ENCODE measurements at places on chromosomes 2 and 18. TPM values are rescaled to one million over a fixed set of nuclear protein-coding genes. Genes with fewer than 3 reads are reported as not detected.

IL1R2 gene
- 0.52 TPM for polyA plus RNA-seq

GRCh38 chr2:67502346-67503065 is 105.4 kb downstream of the ETAA1 start:
- DNase-seq, result no peak
- H3K27ac ChIP-seq, result peak overlapping the region; percentile 11
- no peaks in the 10 kb centered on the region for H3K27me3 ChIP-seq
- no peaks in the 10 kb centered on the region for H3K36me3 ChIP-seq

DNA sequence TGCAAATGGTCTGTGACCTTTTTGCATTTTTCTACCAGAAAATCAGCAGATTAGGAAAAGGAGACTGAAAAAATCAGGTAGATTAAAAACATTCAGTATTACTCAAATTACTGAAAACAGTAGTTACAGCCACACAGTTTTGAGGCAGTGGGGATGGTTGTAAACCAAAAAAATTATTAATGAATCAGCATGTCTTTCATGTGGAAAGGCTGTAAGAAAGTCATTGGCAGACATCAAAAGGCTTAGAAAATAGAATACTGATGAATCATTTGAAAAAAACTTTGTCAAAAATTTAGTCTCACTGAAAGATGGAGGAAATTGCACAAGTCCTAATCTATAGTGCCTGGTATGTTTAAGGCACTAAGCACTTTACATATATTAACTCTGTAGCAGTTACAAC is 133.9 kb upstream of the GCFC2 start:
- no peak for DNase-seq
- H3K4me1 ChIP-seq, result no peaks in the 10 kb centered on the region
- no peak overlapping the region for H3K4me3 ChIP-seq
- no peak overlapping the region for H3K27ac ChIP-seq
- no peaks in the 10 kb centered on the region for H3K27me3 ChIP-seq

DNA sequence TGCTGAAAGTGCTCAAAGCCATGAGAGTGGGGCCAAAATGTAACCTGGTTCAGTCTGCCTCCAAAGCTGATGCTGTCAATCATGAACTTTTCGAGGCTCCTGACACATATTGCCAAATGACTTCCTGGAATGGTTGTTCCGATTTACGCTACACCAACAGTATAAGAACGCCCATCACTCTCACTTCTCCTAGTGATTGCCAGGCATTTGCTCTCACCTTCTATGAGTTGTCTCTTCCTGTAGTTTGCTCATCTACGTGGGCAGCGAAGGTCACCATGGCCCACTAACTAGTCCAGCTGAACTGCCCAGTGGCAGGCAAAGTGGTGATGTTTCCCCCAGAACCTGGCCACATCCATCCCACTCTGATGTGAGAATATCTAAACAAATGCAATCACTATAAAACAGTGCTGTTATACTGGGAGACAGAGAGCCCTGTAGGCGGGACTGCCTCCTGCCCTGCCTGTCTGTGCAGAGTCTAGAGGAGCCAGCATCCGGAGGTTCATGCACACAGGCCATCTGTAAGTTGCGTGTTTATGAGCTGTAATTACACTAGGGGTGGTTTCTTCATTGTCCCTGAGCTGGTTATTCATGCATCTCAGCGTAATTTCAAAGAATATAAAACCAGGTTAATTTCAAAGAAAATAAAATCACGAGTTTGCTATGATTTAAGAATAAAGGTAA is 8.8 kb upstream of the CABLES1 start:
- no peaks in the 10 kb centered on the region for H3K36me3 ChIP-seq
- peaks cover 9% of the 10 kb centered on the region for H3K4me1 ChIP-seq
- no peak for DNase-seq
- no peak overlapping the region for H3K4me3 ChIP-seq
- H3K27me3 ChIP-seq, result no peaks in the 10 kb centered on the region

GRCh38 chr2:132849118-132849517 is 179.1 kb upstream of the LYPD1 start:
- no peak overlapping the region for H3K4me3 ChIP-seq
- no peak overlapping the region for H3K27ac ChIP-seq
- no peaks in the 10 kb centered on the region for H3K4me1 ChIP-seq
- no peaks in the 10 kb centered on the region for H3K36me3 ChIP-seq

NGEF gene
- polyA plus RNA-seq, result 3.6 TPM

IL36A gene
- polyA plus RNA-seq, result not detected

ADGRF3 gene
- polyA plus RNA-seq, result 1.6 TPM

GRCh38 chr2:157024129-157024528 is 233.4 kb upstream of the GALNT5 start:
- H3K36me3 ChIP-seq, result no peaks in the 10 kb centered on the region

GRCh38 chr2:140551287-140551686 is 1579.5 kb downstream of the LRP1B start:
- DNase-seq, result no peak
- H3K4me3 ChIP-seq, result no peak overlapping the region
- no peaks in the 10 kb centered on the region for H3K27me3 ChIP-seq
- H3K27ac ChIP-seq, result no peak overlapping the region

GRCh38 chr2:6957031-6957714 is 40.0 kb downstream of the RNF144A start:
- no peaks in the 10 kb centered on the region for H3K27me3 ChIP-seq
- H3K4me1 ChIP-seq, result peaks cover 30% of the 10 kb centered on the region
- no peaks in the 10 kb centered on the region for H3K36me3 ChIP-seq

DNA sequence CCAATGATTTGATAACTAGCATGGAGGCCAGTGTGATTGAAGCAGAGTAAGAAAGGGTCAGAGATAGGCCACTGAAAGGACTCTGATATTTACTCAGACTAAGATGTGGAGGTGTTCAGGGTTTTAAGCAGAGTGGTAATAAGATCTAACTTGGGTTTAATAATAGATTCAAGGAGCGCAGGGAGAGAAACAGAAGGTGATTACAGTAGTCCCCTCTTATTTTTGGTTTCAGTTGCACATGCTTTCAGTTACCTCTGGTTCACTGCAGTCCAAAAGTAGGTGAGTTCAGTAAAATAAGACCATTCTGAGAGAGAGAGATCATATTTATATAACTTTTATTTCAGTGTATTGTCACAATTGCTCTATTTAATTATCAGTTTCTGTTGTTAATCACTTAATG is 13.5 kb upstream of the GALNT13 start:
- H3K4me3 ChIP-seq, result no peak overlapping the region
- no peaks in the 10 kb centered on the region for H3K36me3 ChIP-seq
- no peak overlapping the region for H3K27ac ChIP-seq
- H3K4me1 ChIP-seq, result no peaks in the 10 kb centered on the region
- no peaks in the 10 kb centered on the region for H3K27me3 ChIP-seq

- H3K36me3 ChIP-seq, result no peaks in the 10 kb centered on the region
- peaks cover 46% of the 10 kb centered on the region for H3K4me1 ChIP-seq
- no peak overlapping the region for H3K4me3 ChIP-seq
Measured at GRCh38 chr2:174328114-174328960, 6.4 kb upstream of the SP9 start.

DNA sequence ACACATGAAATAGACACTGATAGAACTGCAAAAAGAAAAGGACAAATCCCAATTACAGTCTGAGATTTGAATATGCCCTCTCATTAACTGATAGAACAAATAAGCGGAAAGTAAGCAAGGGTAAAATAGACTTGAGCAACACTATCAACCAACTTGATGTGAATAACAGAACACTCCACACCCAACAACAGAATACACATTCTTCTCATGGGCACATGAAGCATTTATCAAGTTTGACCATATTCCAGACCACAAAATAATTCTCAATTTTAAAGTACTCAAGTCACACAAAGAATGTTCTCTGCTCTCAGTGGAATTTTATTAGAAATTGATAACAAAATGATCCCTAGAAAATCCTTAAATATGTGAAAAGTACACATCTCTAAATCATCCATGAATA is 19.0 kb downstream of the ETAA1 start:
- no peaks in the 10 kb centered on the region for H3K27me3 ChIP-seq
- no peaks in the 10 kb centered on the region for H3K4me1 ChIP-seq
- DNase-seq, result no peak
- H3K4me3 ChIP-seq, result no peak overlapping the region

QPCT gene
- 8.9 TPM for polyA plus RNA-seq

GRCh38 chr2:33312355-33312754 is 164.1 kb upstream of the RASGRP3 start:
- H3K27me3 ChIP-seq, result no peaks in the 10 kb centered on the region
- no peak overlapping the region for H3K27ac ChIP-seq
- no peak for DNase-seq
- no peak overlapping the region for H3K4me3 ChIP-seq
- H3K4me1 ChIP-seq, result no peaks in the 10 kb centered on the region
- no peaks in the 10 kb centered on the region for H3K36me3 ChIP-seq

GRCh38 chr2:120692691-120693090 is 43.0 kb upstream of the GLI2 start:
- DNase-seq, result no peak
- no peaks in the 10 kb centered on the region for H3K36me3 ChIP-seq
- peaks cover 4% of the 10 kb centered on the region for H3K4me1 ChIP-seq
